ENCODE measurements at places on chromosomes 5 and 9.

DNA sequence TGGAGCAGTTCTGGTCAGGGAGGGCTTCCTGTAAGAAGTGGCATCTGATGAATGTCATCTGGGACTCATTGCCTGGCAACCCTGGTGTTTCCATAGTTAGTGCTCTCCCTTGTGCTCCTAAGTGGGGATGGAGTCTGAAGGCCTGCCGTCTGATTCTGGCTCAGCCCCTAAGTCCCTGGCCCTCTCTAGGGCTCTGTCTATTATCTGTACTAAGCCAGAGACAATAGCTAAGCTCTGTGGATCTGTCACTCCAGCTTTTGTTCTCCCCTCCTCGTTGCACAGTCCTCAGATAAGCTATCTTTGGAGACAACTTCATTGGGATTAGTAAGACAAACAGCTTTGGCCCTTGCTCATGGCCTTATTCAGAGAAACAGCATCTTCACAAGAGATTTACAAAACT is 30.6 kb upstream of the TTC1 start:
- DNase-seq: no peak

DNA sequence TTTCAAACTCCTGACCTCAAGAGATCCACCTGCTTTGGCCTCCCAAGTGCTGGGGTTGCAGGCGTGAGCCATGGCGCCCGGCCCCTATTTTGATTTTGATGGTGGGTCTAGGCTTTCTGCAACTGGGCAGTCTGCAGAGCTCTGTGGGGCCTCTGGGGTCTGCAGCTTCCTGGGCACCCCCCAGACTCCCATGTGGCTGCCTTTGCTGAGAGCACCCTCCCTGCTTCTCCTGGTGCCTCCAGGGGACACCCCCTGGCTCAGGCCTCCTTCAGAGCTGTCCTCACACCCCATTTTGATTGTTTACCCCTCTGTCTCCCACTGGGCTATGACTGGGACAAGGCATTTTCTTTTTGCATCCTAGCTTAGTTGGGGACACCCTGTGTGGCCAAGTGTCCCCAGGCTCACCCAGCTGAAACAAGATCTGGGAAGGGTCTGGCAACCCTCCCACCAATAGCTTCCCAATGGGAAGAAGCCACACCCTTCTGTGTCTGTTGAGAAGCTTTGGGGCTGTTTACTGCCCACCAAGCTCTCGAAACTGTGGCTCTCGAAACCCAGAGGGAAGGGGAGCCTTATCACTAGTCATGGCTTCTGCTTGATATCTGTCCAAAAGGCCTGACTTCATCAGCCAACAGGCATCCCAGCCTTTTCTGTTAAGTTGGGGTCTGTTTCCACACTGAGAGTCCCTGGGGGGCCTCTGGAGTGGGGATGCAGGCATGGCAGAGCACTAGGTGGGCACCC is 204.4 kb upstream of the IER5L start:
- DNase-seq: no peak

- no peak for DNase-seq
Observed at GRCh38 chr5:65326922-65327321, 154.8 kb downstream of the ADAMTS6 start.

DNA sequence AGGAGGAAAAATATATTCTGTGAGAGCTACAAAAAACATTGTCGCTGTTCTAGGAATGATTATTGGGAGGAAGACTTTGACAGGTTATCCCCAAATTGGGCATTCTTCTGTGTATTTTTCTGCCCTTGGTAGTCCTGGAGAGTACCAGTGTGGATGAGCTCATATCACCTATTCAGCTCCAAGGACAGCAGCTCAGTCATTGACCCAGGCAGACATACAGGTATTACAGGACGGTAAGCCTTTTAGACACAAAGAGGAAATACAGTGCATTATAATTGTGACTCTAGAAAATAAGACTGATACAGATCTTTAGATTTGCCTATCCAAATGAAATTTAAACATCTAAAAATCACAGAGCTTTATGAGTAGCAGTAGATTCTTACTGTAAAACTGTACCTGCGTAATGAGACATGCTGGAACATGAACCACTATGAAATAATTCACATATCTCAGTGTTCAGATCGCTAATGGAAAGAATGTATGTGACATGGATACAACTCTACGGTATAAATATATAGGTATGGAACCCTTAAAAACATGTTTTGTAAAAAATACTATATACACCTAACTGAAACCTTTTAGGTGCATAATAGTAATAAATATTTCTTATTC is 56.0 kb downstream of the PLK2 start:
- DNase-seq: no peak

- no peak for DNase-seq
Observed at GRCh38 chr5:102277144-102277543, 18.9 kb downstream of the SLCO4C1 start.

DNA sequence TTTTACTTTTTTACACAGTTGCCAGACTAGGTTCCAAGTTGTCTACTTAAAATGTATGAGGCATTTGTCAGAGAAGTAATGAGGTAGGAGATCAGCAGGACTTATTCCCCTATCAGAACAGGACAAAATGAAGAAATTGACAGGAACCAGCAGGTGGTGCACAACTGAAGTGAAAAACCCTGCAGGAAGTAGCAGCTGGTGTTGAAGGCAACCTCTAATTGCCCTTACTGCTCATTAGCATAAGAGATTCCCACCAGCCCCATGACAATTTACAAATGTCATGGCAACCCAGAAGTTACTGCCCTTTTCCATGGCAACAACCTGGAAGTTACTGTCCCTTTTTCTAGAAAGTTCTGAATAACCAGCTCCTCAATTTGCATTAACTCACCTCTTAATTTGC is 5.4 kb downstream of the PCDHB15 start:
- no peak for DNase-seq

GRCh38 chr9:132733260-132733815 is 63.1 kb downstream of the GTF3C4 start:
- peak; percentile 19 for DNase-seq

- peak; percentile 44 for DNase-seq
Observed at GRCh38 chr9:115134941-115135340, 17.0 kb upstream of the TNC start.

GRCh38 chr5:78908173-78909061 is 76.7 kb downstream of the ARSB start:
- DNase-seq: peak; percentile 95

GRCh38 chr9:38057416-38058195 is 11.4 kb downstream of the SHB start:
- DNase-seq: peak; percentile 43
